ENCODE measurements at places on chromosomes 6 and 20.

GRCh38 chr20:59082077-59082740 lies 39.6 kb upstream of the PRELID3B start:
- DNase-seq, result no peak

GRCh38 chr6:123805921-123806320 lies 2.3 kb downstream of the NKAIN2 start:
- DNase-seq, result no peak

GRCh38 chr6:71496018-71496721 lies 207.6 kb downstream of the OGFRL1 start:
- no peak for DNase-seq

- no peak for DNase-seq
Measured at GRCh38 chr6:73371984-73372383, 2.3 kb upstream of the OOEP start.

GRCh38 chr6:10513544-10513943 lies 7.6 kb upstream of the GCNT2 start:
- no peak for DNase-seq

GRCh38 chr20:57438552-57438951 lies 47.4 kb downstream of the RBM38 start:
- no peak for DNase-seq

DNA sequence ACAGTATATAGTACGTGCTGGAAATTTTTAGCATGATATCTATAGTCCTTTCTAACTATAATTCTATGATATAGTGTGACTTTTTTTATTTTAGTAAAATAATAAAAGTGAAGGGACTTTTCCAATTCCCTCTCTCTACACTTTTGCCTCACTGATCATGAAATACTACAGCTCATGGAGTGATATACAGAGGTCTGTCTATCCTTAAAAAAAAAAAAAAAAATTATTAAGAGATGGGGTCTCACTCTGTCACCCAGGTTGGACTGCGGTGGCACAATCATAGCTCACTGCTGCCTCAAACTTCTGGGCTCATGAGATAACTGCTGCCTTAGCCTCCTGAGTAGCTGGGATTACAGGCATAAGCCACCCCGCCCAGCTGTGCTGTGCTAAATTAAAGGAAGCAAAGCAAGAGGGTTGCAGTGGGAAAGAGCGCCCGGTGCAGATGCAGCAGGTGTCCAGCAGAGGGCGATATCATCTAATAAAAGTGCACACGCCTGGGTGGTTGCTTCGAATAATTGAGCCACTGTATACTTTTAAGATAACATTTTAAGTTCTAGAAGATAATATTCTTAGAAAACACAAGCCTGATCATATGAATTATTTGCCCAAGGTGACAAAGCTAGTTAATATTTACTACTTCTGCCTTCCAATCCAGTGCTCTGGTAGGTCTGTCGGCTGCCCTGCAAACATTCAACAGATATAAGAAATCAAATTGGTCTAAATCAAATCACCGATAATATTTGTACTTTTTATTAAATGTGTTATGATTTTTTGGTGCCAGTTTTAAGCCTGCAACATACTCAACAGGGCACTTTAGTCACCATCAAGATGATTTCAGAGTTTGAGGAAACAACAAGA lies 94.9 kb upstream of the NT5E start:
- DNase-seq, result peak; percentile 57

All from glomerular endothelial cell (primary cell).